ENCODE measurements at places on chromosomes 5 and 9.

- peak; percentile 1 for DNase-seq
These were observed 1016.3 kb upstream of the SEMA6A start for GRCh38 chr5:117590944-117591343.

- no peak for DNase-seq
These were observed 409.8 kb downstream of the NTRK2 start for GRCh38 chr9:85079349-85079748.

GRCh38 chr5:170070556-170071412 lies 34.9 kb upstream of the FOXI1 start:
- DNase-seq, result no peak

GRCh38 chr5:107218457-107219193 lies 452.1 kb downstream of the EFNA5 start:
- DNase-seq, result no peak

GRCh38 chr5:167798448-167798847 lies 493.0 kb upstream of the WWC1 start:
- DNase-seq, result no peak

GRCh38 chr5:10194083-10194482 lies 55.6 kb downstream of the ATPSCKMT start:
- no peak for DNase-seq
